Spinal cord (tissue), 10 donors: ENCODE measurements at places on chromosomes 11 and 22.

DNA sequence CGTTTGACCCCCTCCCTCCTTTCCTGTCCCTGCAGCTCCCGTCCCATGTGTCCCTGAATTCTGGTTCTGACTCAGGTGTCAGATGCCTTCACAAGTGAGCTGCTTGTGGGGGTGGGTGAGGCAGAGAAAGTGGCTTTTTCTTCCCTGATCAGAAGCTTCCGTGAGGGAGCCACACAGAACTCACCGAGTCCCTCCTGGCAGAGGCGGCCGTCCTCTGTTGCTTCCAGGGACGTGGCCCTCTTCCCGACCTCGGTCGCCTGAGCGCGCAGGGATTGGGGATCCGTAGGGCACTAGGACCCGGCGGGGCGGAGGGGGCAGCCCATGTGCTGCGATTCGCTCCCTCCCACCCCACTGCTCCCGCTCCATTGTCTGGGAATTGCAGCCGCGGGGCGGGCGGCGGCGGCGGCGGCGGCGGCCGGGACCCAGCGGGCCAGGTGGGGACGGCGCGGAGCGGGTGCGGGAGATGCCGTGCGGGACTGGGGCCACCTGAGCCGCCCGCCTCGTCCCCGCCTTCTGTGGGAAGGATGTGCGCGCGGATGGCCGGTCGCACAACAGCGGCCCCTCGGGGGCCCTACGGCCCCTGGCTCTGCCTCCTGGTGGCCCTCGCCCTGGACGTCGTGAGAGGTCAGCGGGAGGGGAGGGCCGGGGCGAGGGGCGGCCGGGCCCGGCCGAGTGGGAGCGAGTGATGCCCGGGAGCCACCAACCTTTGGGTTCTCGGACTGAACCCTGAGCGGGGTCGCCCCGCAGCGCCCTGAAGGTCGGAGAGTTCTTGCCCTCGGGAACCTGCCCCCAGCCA is at the start of gene TMEM132A:
Gene TMEM132A, plus strand, starts transcription at position 351 of the 796 bp plus-strand sequence. Its CDS starts 174 bp downstream, at position 525.
- peak within 1 kb of the TSS; percentile 15 for H3K27ac ChIP-seq
- DNase-seq = no peak
- peak within 1 kb of the TSS; percentile 66 for H3K4me3 ChIP-seq
- peaks cover 67% of the 10 kb centered on the region for H3K36me3 ChIP-seq

DNA sequence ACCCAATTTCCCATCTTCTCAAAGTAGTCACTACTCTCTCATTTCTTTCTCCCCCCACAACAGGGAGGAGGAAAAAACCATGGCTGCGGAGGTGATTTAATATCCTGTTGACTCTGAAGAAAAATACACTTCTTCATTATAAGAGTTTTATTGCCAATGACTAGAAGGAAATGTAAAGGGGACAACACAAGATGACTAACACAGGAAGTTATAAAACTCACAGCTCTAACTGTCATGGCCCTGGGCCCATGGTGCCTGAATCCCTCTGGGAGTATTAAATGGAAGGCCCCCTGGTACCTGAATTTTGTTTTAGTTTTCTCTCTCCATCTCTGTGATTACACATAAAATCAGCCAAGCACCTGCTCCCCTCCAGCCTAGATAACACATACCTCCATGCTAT is 352.8 kb upstream of the FAT3 start:
- H3K36me3 ChIP-seq = no peaks in the 10 kb centered on the region
- H3K4me3 ChIP-seq = no peak overlapping the region
- H3K27me3 ChIP-seq = no peaks in the 10 kb centered on the region
- no peaks in the 10 kb centered on the region for H3K4me1 ChIP-seq
- H3K27ac ChIP-seq = no peak overlapping the region
- no peak for DNase-seq

GRCh38 chr11:127395034-127395433 is 394.5 kb upstream of the KIRREL3 start:
- no peaks in the 10 kb centered on the region for H3K4me1 ChIP-seq
- DNase-seq = no peak
- H3K36me3 ChIP-seq = no peaks in the 10 kb centered on the region
- H3K27me3 ChIP-seq = no peaks in the 10 kb centered on the region
- H3K27ac ChIP-seq = no peak overlapping the region
- H3K4me3 ChIP-seq = no peak overlapping the region

DNA sequence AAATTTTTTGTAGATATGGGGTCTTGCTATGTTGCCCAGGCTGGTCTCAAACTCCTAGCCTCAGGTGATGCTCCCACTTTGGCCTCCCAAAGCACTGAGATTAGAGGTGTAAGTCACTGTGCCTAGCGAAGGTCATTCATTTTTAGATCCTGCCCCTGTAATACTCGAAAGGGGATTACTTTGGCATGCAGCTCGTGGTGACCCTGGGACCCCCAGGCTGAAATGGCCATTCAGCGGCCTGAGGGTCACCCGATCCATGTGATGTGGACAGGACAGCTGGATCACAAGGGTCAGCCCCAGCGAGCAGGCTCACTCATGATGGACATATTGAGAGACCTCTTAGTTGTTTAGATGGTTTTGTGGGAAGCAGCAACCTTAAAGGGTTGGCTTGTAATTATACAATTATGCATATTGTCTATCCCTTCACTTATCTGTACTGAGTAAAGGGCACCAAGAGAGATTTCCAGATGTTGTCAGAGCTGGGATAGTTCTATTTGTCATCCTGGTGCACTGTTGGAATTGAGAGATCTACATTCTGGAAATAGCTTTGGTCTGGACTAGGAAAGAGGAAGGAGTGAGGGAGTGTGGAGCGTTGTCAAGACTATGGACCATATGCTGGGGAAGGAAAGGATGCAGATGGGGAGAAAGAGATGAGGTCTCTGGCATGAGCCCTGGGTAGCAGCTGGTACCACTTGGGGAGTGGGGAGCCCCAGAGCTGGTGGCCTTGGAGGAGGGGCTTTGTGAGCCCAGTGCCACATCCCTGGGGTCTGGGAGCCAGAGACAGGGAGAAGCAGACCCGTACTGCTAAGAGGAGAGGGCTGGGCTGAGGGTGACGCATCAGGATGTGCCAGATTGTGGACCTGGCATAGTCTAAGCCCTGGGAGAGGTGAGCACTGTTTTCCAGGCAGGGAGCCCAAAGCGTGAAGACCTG is 15.5 kb downstream of the RHBDD3 start:
- H3K4me3 ChIP-seq = no peak overlapping the region
- H3K27me3 ChIP-seq = no peaks in the 10 kb centered on the region
- DNase-seq = no peak
- no peak overlapping the region for H3K27ac ChIP-seq

- no peaks in the 10 kb centered on the region for H3K4me1 ChIP-seq
- H3K27me3 ChIP-seq = peaks cover 5% of the 10 kb centered on the region
Measured at GRCh38 chr22:22871536-22872278, 15.9 kb upstream of the IGLL5 start.

- H3K4me3 ChIP-seq = no peak overlapping the region
- no peak overlapping the region for H3K27ac ChIP-seq
- no peaks in the 10 kb centered on the region for H3K4me1 ChIP-seq
- DNase-seq = no peak
- H3K27me3 ChIP-seq = no peaks in the 10 kb centered on the region
- H3K36me3 ChIP-seq = no peaks in the 10 kb centered on the region
Measured at GRCh38 chr22:41709341-41709740, 10.0 kb downstream of the MEI1 start.

DNA sequence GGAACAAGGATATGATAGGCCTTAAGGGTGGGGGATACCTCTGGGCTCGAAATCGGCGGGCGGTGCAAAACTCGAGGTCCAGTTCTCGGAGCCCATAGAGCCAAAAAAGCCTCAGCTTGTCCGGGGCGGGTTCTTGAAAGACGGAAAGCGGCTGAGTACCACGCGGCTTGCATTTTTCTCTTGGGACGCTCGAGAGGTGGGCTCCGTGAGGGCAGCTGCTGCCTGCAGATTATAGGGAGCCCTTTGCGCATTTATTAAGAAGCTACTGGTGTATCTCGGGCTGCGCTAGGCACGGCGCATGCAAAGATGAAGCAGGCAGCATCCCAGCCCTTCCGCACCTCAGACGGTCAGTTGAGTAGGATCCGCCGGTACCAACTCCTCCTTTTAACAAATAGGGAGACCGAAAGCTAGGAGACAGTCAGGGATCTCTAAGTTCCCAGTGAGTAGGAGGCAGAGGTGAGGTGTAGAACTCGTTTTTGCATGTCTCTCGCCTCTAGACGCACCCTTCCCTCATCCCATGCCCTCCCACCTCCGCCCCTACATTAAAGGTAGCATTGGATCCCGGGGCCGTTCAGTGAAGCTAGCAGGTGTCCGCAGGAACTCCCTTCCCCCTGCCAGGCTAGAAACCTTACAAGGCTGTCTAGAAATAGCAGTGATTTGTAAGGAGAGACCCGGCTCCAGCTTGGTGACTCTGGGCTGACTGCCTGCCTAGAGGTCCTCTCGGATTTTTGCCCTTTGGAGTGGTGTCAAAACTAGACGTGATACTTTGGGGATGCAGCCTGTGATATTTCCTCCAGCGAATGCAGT is 768 bp downstream of the LDHA start:
- H3K4me3 ChIP-seq = peak overlapping the region; percentile 84
- peaks cover 21% of the 10 kb centered on the region for H3K4me1 ChIP-seq
- H3K36me3 ChIP-seq = peaks cover 20% of the 10 kb centered on the region

GRCh38 chr11:68976095-68976494 is 4.7 kb downstream of the MRGPRD start:
- no peak for DNase-seq
- H3K4me1 ChIP-seq = peaks cover 17% of the 10 kb centered on the region

- H3K27me3 ChIP-seq = no peaks in the 10 kb centered on the region
- no peaks in the 10 kb centered on the region for H3K36me3 ChIP-seq
- H3K4me3 ChIP-seq = no peak overlapping the region
- H3K27ac ChIP-seq = no peak overlapping the region
Measured at GRCh38 chr11:75100314-75100713, 3.6 kb upstream of the OR2AT4 start.

- no peaks in the 10 kb centered on the region for H3K36me3 ChIP-seq
- H3K27ac ChIP-seq = no peak overlapping the region
- H3K4me3 ChIP-seq = no peak overlapping the region
Measured at GRCh38 chr11:6127881-6128280, 20.4 kb downstream of the OR56B4 start.

DNA sequence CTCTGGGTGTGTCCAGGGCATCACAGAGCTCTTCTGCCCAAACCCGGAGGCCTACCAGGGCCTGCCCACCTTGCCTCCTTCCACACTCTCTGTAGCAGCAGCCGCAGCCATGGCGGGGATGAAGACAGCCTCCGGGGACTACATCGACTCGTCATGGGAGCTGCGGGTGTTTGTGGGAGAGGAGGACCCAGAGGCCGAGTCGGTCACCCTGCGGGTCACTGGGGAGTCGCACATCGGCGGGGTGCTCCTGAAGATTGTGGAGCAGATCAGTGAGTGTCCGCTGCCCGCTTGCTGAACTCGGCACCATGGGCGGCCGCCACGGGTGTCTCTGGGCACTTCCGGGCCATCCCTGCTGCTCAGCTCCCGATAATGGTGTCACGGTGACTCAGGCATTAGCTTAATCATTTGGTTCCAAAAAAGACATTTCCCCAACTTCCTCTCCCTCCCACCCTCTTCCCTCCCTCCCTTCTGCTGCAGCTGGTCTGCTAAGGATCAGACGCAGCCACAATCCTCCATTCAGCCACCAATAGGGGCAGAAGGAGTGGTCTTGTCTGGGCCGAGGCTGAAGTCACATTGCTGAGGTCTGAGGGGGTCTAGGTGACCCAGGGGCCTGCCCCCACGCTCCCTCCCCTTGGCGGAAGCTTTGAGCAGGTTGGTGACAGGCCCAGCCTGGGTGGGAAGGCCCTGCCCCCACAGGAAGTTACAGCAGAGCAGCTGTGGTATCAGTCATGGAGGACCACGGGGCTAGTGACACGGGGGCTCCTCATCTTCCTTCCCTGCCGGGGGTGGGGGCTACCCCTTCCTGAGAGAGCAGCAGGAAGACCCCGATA is 950 bp downstream of the FERMT3 start:
- peaks cover 84% of the 10 kb centered on the region for H3K36me3 ChIP-seq
- peak overlapping the region; percentile 75 for H3K27ac ChIP-seq
- DNase-seq = no peak
- no peaks in the 10 kb centered on the region for H3K27me3 ChIP-seq
- H3K4me1 ChIP-seq = peaks cover 23% of the 10 kb centered on the region

- no peaks in the 10 kb centered on the region for H3K27me3 ChIP-seq
- peak overlapping the region; percentile 89 for H3K4me3 ChIP-seq
- no peaks in the 10 kb centered on the region for H3K36me3 ChIP-seq
- H3K27ac ChIP-seq = peak overlapping the region; percentile 95
- peaks cover 13% of the 10 kb centered on the region for H3K4me1 ChIP-seq
Measured at GRCh38 chr11:73597336-73597955, 466 bp downstream of the FAM168A start.

DNA sequence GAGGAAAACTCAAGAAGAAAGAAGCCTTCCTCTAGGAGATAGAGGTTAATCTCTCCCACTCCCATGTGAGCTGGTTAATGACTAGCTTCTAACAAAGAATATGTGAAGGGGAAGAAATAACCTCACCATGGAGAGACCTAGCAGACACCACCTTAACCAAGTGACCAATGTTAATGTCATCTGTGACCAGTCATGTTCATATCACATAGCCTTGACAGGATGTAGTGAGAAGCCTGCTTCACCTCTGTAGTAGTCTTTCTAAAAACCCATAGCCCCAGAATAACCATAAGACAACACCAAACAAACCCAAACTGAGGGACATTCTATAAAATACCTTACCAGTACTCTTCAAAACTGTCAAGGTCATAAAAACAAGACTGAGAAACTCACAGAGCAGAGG is 21.5 kb upstream of the POU2AF1 start:
- H3K4me1 ChIP-seq = no peaks in the 10 kb centered on the region
- H3K27ac ChIP-seq = no peak overlapping the region
- H3K4me3 ChIP-seq = no peak overlapping the region
- H3K27me3 ChIP-seq = no peaks in the 10 kb centered on the region
- no peaks in the 10 kb centered on the region for H3K36me3 ChIP-seq

GRCh38 chr11:10762185-10762584 is 11.1 kb downstream of the CTR9 start:
- no peak overlapping the region for H3K27ac ChIP-seq
- no peaks in the 10 kb centered on the region for H3K27me3 ChIP-seq
- H3K4me3 ChIP-seq = no peak overlapping the region
- DNase-seq = no peak

DNA sequence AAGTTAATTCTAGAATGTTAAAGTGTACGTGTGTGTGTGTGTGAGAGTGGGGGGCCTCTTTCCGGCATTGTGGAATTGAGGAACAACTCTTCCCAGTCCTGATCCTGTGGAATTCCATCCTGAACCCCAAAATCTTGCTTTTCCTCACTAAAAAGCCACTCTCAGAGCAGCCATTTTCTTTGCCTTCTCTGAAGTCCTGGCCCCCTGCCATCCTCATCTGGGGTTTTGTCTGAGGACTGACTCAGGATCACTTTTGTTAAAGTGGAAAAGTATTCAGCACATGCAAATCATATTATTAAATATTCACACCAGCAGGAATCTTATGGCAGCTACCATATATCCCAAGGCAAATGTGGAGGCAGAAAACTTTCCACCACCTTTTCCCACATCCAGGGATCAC is 3.8 kb downstream of the SCN4B start:
- peaks cover 58% of the 10 kb centered on the region for H3K4me1 ChIP-seq
- H3K4me3 ChIP-seq = no peak overlapping the region
- H3K36me3 ChIP-seq = no peaks in the 10 kb centered on the region
- H3K27ac ChIP-seq = no peak overlapping the region
- peaks cover 21% of the 10 kb centered on the region for H3K27me3 ChIP-seq

DNA sequence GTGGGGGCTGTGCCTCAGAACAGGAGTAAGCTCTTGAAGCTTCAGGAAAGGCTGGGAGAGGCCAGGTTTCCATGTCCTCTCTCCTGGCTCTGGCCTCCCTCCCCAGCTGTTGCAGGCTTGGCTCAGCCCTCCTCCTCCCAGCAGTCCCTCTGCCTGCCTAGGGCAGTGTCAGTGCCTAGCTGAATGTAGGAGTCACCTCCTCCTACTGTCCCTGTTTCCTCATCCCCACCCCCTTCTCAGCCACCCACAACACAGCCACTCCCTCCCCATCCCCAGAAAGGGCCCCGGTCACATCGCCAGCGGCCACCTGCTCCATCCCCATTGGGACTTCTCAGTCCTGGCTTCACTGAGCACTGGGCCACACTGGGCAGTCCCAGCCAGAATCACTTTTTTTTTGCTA is 2.9 kb upstream of the FBLN1 start:
- no peaks in the 10 kb centered on the region for H3K36me3 ChIP-seq
- no peak for DNase-seq
- peaks cover 5% of the 10 kb centered on the region for H3K27me3 ChIP-seq
- H3K4me3 ChIP-seq = no peak overlapping the region
